ENCODE measurements at places on chromosomes 3 and 15.

GRCh38 chr15:95350908-95351307 is 979.6 kb upstream of the NR2F2 start:
- no peak for DNase-seq

GRCh38 chr3:33377931-33378330 is 62.3 kb downstream of the UBP1 start:
- no peak for DNase-seq

DNA sequence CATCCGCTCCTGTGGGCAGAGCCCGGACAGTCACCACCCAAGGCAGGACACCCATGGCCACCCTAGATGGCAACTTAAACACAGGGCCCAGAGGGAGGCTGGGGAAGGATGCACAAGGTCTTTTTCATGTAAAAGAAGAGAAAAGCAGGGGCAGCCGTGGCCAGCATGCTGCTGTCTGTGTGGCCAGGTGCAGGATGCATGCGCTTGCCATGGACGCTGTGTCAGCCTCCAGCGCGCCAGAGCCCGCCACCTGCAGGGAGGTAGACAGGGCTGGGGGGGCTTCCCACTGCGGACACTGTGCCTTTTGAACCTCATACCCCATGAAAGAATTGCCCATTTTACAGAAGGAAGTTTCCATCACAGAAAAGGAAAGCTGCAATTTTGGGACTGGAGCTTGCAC is 18.2 kb downstream of the UROC1 start:
- no peak for DNase-seq

- no peak for DNase-seq
These were observed 48.6 kb upstream of the LDHAL6B start for GRCh38 chr15:59157840-59158700.

- DNase-seq = peak; percentile 20
These were observed 466.9 kb upstream of the ROBO1 start for GRCh38 chr3:80234706-80235105.

- DNase-seq = no peak
These were observed 21.9 kb downstream of the PIK3CB start for GRCh38 chr3:138812806-138813205.

DNA sequence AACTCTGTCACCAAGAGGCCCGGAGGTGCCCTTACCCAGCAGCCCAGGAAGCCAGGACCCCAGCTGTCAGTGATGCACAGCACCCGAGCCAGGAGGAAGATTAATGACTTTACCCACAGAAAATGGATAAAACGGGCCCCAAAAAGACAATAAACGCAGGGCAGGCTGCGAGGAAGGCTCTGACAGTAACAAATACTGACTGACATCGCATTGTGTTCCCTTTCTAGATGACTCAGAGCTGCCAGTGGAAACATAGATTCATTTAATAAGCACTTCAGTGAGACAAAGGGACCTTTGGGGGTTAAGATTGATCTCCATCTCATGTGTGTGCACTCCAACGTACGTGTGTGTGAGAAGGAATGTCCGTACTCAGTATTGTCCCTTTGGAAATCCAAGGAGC is 225.3 kb upstream of the PPP2R3A start:
- DNase-seq = no peak

GRCh38 chr15:31136016-31136415 is 34.5 kb upstream of the TRPM1 start:
- no peak for DNase-seq

DNA sequence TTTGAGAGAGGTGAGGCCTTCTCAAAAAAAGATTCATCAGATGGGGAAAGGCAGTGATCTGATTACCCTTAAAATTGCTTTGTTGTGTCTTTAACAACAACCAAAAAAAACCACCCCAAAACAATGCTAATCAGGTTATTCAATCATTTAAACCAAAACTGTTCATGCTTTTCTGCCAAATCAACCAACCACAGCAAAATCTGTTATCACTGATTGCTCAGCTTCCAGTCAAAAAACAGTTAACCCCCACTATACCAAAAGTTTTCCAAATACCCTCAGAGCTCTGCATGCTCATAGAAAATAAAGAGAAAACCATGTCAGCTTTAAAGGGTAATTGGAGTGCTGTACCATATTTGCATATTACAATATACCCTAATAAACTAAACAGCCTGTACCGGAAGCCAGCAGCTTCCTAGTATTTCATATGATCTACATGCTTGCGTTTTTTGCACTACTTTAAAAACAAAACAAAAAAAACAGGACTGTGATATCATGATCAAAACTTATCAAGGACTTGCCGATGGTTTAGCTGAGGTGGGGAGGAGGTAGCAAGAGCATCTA is 22.8 kb downstream of the SATB1 start:
- no peak for DNase-seq

GRCh38 chr3:108202834-108203233 is 19.4 kb downstream of the IFT57 start:
- DNase-seq = no peak

GRCh38 chr15:71812966-71813722 is 2.8 kb downstream of the NR2E3 start:
- DNase-seq = no peak

GRCh38 chr3:176051766-176052165 is 1145.5 kb downstream of the TBL1XR1 start:
- no peak for DNase-seq

GRCh38 chr3:107013641-107014040 is 363.6 kb upstream of the CCDC54 start:
- DNase-seq = no peak

GRCh38 chr3:15430624-15431023 is 3.2 kb downstream of the EAF1 start:
- DNase-seq = no peak

Measured in NCI-H748 treated with DMSO at 0.1 percent for 48 hours (cell line).